ENCODE measurements at places on chromosomes 6 and 20.
A peak's percentile ranks its signal among the peaks of the same experiment; 100 is the strongest.

DNA sequence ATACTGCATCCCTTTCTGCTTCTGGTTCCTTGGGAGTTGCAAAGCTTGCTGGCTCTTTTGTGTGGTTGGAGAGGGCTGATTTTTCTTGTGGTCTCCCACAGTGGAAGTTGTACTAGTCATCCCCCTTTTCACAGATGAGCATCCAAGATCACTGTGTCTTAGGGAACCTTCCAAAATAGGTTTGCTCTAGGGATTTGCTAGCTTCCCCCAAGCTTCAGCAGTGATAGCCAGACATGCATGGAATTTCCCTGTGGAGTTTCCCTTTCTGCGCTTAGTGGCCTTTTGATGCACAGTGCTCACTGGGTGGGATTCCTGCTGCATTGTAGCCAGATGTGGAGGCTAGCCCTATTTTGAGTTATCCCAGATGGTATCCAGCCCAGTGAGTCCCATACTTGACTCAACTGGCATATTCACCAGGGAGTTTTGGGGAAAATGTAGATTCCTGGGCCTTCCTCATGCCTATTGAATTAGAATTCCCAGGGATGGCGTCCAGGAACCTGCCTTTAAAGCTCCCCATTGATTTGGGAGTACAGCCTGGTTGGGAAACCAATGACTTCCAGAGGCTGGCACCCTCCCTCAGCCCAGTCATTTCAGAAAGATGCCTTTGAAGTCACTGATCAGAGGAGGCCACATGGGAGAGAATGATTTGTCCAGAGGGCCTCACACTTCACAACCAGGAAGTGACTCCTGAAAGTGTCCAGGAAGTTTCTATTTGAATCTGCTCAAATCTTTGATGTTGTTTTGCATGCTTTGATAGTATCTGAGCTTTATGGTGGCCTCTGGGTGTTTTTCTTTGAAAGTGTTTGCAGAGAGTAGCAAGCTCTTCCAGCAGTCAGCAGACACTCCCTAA is 25.9 kb downstream of the PPARD start:
- no peak for DNase-seq

GRCh38 chr6:51027283-51028065 is 208.8 kb downstream of the TFAP2B start:
- DNase-seq, result no peak

DNA sequence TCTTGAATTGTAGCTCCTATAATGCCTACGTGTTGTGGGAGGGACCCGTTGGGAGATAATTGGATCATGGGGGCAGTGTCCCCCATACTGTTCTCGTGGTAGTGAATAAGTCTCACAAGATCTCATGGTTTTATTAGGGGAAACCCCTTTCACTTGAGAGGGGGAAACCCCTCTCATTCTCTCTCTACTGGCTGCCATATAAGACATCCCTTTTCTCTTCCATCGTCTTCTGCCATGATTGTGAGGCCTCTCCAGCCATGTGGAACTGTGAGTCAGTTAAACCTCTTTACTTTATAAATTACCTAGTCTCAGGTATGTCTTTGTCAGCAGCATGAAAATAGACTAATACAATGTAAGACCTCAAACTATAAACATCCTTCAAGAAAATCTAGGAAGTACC is 23.1 kb downstream of the PAQR8 start:
- DNase-seq, result no peak

DNA sequence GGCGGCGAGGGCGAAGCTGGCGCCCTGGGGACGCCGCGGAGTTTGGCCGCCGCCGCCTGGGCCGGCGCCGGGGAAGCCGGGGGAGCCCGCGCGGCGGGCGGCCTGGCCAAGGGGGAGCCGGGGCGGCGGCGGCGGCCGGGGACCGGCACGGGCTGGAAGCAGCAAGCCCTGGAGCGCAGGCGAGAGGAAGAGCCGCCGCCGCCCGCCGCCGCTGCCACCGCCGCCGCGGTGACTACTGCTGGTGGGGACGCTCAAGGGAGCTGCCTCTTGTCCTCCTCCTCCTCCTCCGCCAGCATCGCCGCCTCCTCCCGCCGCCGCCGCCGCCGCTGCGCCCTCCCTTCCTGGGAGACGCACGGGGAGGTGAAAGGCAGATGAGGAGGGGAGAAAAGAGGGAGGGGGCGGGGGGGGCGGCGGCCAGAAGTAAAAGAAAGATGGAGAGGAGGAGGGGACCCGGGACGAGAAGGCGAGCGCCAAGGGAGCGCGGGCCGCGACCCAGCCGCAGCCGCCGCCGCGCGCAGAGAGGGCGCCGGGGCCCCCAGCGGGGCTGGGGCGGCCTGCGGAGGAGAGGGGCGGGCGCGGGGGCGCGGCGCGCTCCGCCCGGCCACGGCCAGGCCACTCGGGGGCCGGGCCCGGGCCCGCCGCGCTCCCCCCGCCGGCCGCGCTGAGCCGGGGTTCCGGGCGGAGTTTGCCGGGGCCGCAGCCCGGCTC is 846 bp downstream of the PDE10A start:
- no peak for DNase-seq

GRCh38 chr20:5073660-5074231 is 46.0 kb downstream of the PCNA start:
- no peak for DNase-seq

DNA sequence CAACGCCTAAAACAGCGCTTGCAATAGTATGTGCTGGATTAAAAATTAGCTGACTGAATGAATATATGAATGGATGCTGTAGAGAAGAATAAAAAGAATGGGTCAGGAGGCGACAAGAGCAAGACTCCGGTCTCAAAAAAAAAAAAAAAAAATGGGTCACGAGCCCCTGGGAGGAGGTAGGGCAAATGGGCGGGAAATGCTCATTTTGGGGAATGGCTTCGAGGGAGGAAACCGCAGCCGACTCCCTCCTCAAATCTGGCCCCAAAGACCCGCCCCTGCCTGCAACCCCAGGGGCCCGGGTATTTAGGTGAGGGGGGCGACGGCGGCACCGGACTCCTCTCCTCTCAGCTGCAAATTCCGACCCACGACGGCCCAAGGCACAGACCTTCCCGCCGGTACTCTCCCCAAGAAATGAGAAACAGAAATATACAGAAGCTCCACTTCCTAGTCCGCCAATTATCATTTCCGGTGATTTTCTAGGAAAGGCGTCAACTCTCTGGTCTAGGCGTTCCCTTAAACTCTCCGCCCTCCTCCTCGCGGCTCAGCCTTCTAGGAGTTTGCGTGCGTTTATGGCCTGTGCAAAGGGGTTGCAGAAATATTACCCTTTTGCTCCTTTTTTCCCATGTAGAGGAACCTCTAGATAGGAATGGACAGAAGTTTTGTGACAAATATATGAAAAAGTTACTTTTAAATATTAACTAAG is at the start of gene ZNF311:
ZNF311 (minus strand) TSS at position 133 of the 703 bp plus-strand sequence. CDS start 1,361 bp downstream, outside the sequence.
- DNase-seq, result no peak

GRCh38 chr6:138769102-138769676 is 4.4 kb upstream of the CCDC28A start:
- DNase-seq, result no peak

DNA sequence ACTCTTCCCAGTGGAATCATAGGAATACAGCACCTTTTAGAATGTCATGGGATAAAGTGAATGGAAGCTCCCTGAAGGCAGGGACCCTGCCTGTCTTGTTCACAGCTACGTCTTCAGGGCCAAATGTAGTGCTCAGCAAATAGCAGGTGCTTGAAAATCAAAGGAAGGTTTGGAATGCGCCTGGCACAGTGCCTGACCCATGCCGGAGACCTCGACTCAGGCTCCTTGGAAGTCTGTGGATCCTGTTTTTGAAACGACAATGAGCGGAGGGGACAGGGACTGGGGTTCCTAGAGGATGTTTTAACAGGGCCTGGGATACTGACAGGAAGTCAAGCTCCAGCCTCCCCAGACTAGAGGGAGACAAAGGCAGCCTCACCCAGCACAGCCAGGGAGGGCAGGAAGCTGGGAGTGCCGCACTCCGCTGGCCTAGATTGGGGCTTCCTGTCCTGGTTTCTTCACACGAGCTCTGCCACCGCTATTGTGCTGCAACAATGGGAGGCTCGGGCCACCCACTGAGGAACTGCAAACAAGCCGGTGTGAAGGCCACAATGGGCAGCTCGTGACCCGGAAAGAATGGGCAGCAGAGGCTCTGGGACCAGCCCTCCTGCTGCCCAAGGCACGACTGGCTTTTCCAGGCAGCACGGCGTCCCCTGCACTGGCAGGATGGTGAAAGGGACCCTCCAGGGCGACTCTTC is 76.7 kb downstream of the PREX1 start:
- DNase-seq, result peak; percentile 21

DNA sequence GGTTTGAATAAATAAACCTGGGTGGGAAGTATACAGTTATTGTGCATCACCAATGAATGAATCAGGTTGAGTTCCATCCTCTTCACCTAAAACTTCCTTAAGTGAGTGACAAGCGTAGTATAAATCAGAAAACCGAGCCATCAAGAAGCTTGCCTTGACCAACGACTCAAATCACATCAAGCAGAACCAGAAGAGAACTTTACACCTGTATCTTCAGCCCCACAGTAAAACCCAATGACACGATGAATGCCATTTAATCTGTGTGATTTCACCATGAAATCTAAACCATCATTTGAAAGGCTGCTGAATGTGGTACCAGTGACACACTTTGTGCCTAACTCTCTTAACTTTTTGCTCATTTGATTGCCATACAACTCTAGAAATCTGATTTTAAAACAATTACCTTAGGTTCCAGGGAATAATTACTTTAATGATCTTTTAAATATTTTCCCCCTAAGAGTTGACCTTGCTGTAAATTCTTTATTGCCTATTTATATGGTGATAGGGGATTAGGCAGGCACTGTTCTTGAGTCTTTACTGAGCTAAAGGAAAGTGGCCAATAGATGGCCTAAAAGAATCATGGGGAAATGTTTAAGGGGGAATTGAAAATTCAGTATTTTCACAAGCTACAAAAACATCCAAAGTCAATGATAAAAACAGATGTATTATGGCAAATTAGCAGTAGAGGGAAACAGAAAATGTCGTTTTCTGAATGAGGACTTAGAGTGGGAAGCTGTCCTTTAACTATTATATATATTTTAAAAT is 152.0 kb upstream of the EYA4 start:
- DNase-seq, result no peak

DNA sequence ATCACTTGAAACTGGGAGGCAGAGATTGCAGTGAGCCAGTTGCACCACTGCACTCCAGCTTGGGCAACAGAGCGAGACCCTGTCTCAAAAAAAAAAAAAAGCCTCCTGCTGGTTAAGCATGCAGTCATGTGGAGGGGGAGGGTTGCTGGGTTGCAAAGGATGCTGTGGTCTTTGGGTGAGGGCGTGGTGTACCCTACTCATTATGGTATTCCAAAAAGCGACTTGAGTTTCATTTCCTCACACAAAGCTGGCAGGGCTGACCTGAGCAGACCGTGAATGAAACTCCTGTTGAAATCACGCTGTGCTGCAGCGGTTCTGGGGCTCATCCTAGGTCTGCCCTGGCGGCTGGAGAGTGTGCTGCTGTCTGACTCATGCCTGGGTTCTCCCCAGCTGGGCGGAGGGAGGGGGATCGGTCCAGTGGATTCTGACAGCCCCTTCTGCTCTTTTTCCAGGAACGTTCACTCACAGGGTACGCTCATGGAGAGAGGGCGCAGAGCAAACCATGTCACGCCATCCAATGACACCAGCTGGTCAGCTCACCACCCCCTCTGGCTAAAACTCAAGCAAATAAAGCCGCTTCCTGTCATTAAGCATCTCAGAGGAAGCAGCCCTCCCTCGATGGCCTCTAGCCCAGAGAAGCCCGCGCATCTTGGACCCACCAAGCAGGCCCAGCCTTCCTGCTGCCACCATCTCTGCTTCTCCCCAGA is 166.2 kb downstream of the SCML4 start:
- DNase-seq, result peak; percentile 21

GRCh38 chr6:938271-938905 is 245.4 kb upstream of the EXOC2 start:
- no peak for DNase-seq

DNA sequence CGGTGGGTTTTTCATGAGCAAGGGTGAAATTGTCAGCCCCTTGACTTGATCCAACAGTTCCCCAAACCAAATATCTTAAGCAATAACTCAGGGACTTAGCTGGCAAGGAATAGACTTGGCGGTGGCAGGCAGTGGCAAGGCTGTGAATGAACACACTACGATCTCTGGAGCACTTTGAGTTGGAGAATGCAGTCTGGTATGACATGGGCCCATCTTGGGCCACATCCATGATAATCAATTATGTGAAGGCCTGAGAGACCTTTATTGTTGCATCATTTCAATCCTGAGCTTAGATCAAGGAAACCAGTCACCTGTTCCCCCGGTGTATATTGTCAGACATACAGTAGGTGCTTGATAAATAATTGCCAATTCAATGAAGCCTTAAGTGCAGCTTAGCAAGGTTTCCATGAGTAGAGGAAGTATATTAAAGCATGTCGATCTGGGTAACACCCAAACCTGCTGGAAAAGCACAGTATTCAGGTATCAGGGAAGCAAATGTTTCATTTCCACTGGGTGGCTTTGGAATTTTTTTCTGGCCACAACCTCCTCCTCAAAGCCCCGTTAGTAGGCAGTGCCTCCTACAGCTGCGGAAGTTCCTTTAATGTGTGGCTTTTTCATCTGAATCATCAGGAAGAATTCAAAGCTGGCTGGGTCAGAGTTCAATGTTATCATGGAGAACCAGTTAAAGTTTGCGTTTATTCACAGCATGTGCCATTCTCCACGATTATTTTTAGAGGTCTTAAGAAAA is 10.2 kb downstream of the CASS4 start:
- no peak for DNase-seq

DNA sequence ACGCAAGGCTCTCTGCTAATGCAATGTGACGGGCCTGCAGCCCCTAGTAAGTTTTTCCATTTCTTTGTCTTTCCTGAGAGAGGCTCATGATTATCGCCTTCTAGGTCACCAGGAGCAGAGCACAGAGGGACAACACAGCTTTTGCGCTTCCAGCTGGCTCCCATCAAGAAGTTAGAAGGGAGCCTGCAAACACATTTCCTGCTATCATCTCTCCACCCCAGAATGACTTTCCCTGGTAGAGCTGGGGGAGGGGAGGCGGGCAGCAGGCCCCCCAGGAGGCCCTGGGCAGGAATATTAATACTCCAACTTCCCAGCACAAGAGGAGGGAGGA is 35.7 kb upstream of the CCDC167 start:
- DNase-seq, result no peak

GRCh38 chr20:55095745-55096400 is 620.5 kb downstream of the DOK5 start:
- no peak for DNase-seq

GRCh38 chr20:2616634-2617033 is 35.8 kb upstream of the NOP56 start:
- DNase-seq, result no peak

DNA sequence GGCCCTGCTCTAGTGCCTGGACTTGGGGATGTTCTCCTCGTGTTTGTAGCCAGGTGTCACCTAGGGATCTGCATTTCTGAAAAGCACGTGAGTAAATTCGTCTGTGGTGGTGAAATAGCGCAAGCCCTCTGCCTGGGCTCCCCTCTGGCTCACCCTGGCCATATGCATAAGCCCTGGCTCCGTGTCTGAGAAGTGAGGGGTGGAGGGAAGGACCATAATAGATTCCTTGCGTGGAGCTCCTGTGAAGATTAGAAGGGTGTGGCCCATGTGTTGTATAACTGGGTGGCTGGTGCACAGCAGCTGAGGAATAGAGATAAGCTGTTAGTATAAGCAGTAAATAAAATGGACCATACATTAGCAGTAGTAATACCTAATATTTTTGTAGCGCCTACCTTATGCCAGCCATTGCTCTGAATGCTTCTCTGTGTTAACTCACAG is 4.8 kb downstream of the BCAS1 start:
- no peak for DNase-seq

- DNase-seq, result no peak
These were observed 553 bp downstream of the ZSCAN16 start for GRCh38 chr6:28124971-28125353.

Data from activated CD4-positive, alpha-beta T cell treated with anti-CD3 and anti-CD28 coated beads, Interleukin-2, amount 50 U/mL, for 4 hours (primary cell).